ENCODE measurements at places on chromosomes 2 and 18.

DNA sequence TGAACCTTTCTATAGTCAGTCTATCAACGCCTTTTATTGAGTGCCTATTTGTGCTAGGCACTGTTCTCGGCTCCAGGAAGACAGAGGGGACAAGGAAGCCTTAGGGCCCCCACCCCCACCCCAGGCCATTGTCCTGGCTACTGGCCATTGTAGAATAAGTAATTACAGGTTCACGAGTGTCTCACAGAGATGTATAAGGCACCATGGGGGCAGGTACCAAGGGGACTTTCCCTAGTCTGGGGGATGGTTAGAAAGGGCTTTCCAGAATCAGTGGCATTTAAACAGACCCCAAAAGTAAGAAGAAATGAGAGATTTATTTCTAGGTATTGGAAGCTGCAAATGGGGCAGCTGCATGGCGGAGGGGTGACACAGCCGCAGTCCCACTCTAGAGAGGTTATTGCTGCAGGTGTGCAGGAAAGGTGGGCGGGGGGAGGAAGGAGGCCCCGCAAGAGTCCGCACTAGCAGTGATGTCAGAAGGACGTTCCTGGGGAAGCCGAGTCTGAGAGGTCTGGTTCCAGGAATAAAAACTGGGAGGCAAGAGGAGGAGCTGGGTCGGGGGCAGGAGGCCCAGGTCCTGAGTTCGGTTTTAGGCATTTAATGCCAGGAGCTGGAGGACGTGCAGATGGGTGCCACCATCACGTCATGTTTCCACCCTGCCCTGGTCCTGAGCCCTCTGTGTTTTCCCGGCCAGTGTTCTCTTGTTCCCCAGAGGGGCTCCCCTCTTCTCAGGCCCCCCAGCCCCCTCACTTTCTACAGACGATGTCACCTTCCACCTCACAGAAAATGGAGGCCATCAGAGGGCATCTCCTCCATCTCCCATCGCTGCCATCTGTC lies 30.5 kb downstream of the FOSL2 start:
- no peak for DNase-seq

- no peak for DNase-seq
Measured at GRCh38 chr18:27645929-27646328, 460.8 kb upstream of the CHST9 start.

DNA sequence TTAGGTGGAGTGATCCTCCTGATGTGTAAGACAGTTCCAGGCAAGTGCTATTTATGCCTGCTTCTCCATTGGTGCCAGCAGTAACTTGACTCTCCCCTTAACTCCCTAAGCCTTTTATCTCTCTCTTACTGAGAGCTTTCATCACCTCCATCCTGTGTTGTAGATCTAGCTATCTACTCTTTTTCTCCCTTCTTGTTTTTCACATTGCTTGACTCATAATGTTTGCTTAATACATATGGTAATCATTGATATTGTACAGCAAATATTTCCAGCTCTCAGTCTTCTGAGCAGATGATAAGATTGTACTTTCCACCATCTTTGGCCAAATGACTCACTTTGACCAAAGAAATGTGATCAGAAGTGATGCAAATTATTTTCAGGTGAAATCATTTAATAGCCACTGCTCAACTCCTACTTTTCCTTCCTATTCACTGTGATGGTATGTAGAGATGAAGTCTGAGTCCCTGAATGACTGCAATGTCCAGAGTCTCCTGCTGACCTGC lies 165.0 kb downstream of the PLCL1 start:
- no peak for DNase-seq

DNA sequence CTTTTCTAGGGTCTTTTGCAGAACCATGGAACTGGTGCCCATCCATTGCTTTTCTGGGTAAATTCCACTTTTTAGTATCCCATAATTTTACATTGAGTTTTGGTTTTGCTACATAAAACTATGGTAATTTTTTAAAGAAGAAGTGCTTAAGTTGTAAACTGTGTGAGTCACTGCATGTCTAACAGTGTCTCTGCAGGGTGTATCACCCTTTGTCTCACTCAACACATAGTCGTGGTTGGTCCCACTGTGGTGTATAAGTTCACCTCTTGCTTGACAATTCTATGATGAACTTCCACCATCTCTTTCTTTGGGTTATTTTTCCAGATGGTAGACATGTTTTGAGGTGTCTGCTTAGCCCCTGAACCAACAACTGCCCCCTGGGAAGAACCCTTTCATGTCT lies 10.5 kb downstream of the SCTR start:
- no peak for DNase-seq

GRCh38 chr2:128520791-128521190 lies 202.1 kb upstream of the HS6ST1 start:
- DNase-seq: no peak

DNA sequence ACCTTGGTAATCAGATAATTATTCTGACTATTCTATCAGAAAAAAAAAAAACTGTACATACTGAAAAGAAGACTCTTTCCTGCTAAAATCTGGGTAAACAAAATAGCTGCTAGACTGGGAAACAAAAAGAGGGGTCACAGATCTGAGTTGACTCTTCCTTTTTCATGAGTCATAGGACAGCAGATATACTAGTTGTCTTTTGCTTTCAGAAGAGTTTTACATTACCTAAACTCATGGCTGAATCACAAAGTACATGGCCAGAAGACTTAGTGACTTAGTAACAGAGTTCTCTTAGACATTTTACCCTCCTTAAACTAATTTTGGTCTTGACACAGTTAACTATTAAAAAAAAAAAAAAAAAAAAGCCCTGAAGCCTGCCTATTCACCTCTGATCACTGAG lies 834.0 kb upstream of the FSHR start:
- DNase-seq: no peak

- DNase-seq: no peak
Measured at GRCh38 chr2:142973160-142973821, 95.8 kb downstream of the KYNU start.

- no peak for DNase-seq
Measured at GRCh38 chr18:41529093-41529492, 425.9 kb upstream of the PIK3C3 start.

DNA sequence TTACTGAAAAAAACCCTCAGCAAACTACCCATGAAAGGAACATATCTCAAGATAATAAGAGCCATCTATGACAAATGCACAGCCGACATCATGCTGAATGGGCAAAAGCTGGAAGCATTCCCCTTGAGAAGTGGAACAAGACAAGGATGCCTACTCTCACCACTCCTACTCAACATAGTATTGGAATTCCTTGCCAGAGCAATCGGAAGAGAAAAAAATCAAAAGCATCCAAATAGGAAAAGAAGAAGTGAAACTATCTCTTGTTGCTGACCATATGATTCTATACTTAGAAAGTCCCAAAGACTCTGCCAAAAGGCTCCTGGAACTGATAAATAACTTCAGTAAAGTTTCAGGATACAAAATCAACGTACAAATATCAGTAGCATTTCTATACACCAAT lies 40.6 kb upstream of the MSTN start:
- DNase-seq: no peak

DNA sequence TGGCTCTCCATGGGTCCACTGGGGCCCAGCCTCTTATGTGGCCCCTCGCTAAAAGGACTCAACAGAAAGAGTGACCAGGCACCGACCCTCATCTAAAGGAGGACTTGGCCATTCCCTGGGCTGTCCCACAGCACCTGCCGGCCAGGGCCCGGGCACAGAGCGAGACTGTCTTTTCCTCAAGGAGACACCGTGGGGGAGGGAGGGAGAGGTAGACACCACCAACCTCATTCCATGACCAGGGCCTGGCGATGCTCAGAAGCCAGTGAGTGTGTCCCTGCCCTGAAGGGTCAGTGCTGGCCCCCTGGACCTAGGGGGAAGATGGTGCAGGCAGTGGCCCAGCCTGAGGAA lies 39.8 kb upstream of the ALPP start:
- DNase-seq: no peak

- no peak for DNase-seq
Measured at GRCh38 chr2:196239622-196240587, 68.5 kb upstream of the STK17B start.

DNA sequence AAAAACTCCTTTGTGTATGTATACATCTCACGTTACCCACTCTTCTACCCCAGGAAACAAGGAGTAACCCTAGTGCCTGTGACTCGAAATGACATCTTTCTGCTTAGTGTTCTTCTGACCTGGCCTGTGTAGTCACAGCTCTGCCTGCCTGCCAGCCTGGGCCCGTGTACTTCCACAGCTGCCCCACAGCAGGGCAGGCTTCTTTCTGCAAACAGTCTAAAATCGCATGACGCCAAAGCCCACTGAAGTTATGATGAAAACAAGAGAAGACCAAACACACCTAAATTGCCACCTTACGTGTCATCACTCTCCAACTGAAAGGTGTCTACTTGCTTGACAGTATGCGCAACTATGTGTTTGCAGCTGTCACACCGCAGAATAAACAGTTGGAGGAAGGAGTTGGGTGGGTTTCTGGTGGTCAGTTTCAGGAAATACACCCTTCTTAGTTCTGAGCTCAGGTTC lies 1.5 kb downstream of the GAREM1 start:
- no peak for DNase-seq

- DNase-seq: no peak
Measured at GRCh38 chr2:67836866-67837265, 225.9 kb downstream of the C1D start.

DNA sequence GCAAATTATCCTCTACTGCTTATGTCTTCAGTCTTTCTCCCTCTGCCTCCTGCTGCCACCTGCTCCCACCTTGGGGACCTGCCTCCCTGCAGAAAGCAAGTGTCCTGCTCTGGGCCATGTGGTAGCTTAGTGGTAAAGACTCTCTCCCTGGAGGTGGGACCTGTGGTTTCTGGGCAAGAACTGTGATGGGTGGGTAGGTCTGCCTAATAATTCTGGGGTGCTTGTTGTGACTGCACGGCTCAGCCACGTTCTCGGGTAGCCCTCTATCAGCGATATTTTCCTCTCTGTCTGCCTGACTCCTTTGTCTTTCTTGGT lies 16.4 kb upstream of the CD28 start:
- no peak for DNase-seq

DNA sequence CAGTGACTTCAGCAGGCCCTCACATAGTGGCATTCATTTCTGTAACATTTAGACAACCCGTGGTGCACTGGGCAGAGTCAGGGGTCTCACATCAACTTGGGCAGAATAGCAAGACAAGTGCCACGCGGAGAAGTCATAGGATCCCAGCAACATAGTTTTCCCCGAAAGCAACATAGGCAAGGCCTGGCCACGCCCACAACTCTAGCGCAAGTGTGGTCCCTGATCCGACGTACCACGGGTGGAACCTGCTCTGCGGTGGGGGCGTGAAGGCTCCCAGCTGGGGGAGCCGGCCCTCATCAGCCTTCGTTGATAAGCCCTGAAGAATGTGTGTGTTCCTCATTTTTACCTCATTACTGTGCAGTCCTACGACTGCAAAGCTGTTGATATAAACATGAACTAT lies 261.2 kb downstream of the EIPR1 start:
- DNase-seq: no peak

- no peak for DNase-seq
Measured at GRCh38 chr2:119580550-119581072, 36.4 kb downstream of the CFAP221 start.

DNA sequence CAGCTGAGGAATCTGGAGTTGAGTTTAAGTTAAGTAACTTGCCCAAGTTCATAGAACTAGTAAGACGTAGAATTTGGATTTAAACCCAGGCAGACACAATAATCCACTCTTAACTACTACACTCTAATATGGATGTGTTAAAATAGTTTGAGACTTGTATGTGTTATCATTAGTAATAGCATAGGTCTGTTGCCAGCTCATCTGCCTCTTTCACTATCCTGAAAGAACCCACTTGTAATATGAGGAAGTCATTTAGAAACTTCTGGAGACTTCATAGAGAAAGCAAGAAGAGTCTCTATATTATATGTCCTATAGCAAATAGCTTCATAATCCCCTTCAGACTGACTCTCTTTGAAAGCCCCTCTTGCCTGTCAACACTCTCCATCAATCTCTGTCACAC lies 43.0 kb upstream of the ACADL start:
- no peak for DNase-seq

DNA sequence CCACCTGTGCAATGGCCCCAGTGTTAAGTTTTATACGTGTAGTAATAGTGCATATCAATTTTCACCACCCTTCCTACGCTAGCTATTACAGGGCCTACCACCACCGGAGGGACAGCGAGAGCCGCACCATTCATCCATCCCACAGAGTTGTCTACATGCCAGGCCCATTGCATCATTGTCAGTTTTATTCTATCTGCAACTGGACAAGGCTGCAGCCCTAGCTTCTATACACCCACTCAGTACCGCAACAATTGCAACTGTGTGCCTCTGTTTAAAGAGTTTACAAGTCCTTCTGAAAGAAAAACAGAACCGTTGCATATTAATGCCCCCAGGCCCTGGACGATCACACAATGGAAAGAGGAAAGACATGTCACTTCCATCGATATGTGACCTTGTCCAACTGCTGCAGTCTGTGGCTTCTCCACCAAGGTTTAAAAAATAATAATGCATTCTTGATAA lies 58.6 kb downstream of the ZEB2 start:
- DNase-seq: no peak

DNA sequence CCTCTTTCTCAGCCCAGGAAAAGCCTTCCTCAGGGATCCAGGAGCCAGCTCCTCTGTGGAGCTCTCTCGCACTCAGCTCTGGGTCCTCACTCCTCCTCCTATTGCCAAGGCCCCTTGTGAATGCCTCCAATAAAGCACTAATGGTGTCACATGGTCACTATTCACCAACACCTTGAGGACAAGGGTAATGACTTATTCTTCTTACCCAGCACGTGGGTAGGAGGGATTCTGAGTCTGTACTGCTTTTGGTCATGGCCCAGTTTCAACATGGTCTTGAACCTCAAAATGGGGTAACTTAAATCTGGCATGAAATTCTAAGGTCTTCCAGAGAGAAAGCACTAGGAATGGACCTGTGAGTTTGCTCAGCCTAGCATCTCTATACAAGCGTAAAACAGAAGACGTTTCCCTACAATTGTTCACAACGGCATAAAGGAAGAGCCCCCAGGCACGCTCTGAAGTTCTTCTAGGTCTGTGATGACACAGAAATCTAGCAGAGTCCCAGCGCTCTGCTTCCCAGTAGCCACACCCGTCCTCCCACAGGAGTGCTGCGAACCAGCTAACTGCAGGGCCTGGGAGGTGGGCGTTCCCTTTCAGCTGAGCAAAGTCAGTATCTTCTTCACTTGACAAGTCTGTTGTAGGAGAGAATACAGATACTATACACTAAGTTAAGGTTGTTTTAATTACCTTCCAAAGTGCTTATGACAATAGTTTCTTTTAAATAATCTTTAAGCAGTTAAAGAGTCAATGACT lies 14.6 kb upstream of the KIDINS220 start:
- no peak for DNase-seq

DNA sequence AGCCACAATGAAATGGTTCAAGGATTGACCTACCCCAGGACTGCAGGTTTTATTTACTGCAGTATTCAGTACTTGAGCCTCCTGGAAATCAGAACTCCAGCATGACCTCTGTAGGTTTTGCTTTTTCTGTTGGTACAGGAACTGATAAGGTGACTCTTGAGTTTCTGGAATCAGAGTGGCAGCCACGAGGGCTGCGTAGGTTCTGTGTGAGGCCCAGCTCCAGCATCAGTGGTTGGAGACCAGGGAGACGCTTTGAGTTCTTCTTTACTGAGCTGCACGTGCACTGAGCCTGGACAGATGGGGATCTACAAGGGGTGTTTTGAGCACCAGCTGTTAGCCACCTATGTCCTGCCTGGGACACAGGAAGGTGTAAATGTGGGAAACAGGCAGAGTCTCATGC lies 222.7 kb upstream of the EPAS1 start:
- no peak for DNase-seq

GRCh38 chr18:37042381-37042780 lies 213.5 kb downstream of the KIAA1328 start:
- DNase-seq: no peak

- no peak for DNase-seq
Measured at GRCh38 chr2:212953170-212953920, 198.1 kb downstream of the IKZF2 start.

GRCh38 chr18:52537261-52537660 lies 197.3 kb downstream of the DCC start:
- no peak for DNase-seq

All from cerebellar nuclear complex (tissue), 1 donor.